ENCODE measurements at places on chromosomes 7 and 10.
A peak's percentile ranks its signal among the peaks of the same experiment; 100 is the strongest.

DNA sequence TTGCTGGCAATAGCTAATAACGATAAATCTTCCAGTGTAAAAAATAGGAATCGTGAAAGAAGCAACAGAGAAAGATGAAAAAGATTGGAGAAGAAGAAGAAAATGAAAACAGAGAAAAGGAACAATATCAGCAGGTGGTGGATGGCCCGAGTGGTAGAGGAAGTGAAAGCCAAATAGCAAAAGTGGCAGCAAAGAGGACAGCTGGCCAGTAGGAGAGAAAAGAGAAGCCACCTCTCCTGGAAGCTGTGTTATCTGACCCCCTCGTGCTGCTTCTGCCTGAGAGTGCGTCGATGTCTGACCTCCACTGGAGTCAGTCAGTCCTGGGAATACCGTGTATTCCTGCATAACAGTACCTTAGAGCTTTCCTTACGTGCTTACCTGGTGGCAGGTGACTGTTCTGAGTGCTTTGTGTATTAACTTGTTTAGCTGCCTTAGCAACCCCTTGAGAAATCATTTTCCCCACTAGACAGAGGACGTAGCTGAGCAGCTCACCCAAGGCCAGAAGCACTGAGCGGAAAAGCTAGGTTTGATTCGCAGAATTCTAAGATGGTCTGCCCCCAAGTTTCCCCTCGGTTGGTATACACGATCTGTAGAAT is 88.3 kb downstream of the CHN2 start:
- DNase-seq = no peak

- no peak for DNase-seq
Observed at GRCh38 chr10:98340261-98340939, 72.4 kb upstream of the LOXL4 start.

GRCh38 chr10:14124941-14125340 is 205.8 kb downstream of the FRMD4A start:
- DNase-seq = no peak

DNA sequence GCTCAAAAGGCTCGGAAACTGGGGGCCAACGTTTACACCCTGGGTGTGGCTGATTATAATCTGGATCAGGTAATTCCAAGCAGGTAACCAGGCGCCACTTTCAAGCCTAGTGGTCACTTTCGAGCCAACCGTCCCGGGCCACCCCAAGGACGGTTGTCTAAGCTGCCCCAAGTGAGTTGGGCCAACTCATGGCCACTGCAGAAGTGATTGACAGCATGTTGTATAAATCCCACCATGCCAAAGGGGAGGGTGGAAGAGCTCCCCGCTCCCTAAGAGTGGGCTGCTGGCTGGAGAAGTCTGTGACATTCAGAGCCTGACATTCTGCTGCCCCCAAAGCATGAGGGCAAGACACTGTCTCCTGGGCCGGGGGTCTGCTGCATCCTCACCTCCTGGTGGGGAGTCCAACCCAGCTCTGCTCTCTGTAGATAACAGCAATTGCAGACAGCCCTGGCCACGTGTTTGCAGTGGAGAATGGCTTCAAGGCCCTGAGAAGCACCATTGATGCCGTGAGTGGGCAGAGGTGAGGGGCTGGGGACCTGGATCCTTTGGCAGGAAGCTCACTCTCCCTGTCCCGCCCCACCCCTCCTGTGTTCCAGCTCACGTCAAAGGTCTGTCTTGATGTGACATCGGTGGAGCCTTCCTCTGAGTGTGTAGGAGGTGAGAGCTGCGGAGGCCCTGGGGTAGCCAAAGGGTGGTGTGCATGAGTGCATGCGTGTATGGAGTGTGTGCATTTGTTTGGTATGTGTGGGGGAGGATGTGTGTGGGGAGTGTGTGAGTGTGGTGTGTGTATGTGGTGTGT is 10.8 kb downstream of the ANTXRL start:
- peak; percentile 27 for DNase-seq

GRCh38 chr7:108711611-108712010 is 141.9 kb downstream of the DNAJB9 start:
- no peak for DNase-seq

DNA sequence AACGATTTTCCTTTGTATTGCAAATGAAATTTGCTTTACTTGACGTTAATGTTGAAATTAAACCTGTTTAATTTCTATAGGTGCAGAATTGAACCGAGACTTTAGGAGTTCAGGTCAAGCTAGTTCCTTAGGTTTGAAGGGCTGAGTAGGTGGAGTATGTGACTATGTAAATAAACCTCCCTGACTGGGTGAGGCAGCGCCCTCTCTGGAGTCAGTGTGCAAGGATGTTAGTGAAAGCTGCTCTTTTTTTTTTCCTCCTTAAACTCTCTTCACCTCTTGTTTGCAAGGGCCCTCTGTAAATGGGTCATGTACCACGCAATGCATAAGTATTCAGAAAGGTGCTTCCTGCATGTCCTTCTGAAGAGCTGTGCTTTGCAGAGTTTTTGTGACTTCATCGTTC is 33.8 kb downstream of the GALNT17 start:
- no peak for DNase-seq

GRCh38 chr10:100863433-100863832 is 49.3 kb upstream of the SLF2 start:
- no peak for DNase-seq

All from activated CD4-positive, alpha-beta T cell treated with anti-CD3 and anti-CD28 coated beads, Interleukin-2, amount 50 U/mL, for 48 hours (primary cell).